ENCODE measurements at places on chromosomes 13 and 19. TPM values are rescaled to one million over a fixed set of nuclear protein-coding genes. Genes with fewer than 3 reads are reported as not detected.
A peak's percentile ranks its signal among the peaks of the same experiment; 100 is the strongest.

The FAM124A gene
- 0.15 TPM for polyA plus RNA-seq

The TPTE2 gene
- polyA plus RNA-seq = not detected

The MIR17HG gene
- polyA plus RNA-seq = 0.59 TPM

The LHFPL6 gene
- 26.2 TPM for polyA plus RNA-seq

The ZSCAN4 gene
- 0.12 TPM for polyA plus RNA-seq

The LRRC8E gene
- polyA plus RNA-seq = 6.5 TPM

The TTC9B gene
- not detected for polyA plus RNA-seq

The ZIC2 gene
- 0.25 TPM for polyA plus RNA-seq

The DAND5 gene
- 0.07 TPM for polyA plus RNA-seq

The PEAK3 gene
- not detected for polyA plus RNA-seq

The EHD2 gene
- 43.8 TPM for polyA plus RNA-seq

The NOSIP gene
- polyA plus RNA-seq = 59.7 TPM

The C19orf38 gene
- polyA plus RNA-seq = 0.07 TPM

The CACNG8 gene
- polyA plus RNA-seq = not detected

The SYNGR4 gene
- polyA plus RNA-seq = not detected

The PSG1 gene
- 0.10 TPM for polyA plus RNA-seq

GRCh38 chr19:43457809-43458208 is 7.6 kb downstream of the LYPD3 start:
- no peak for DNase-seq

DNA sequence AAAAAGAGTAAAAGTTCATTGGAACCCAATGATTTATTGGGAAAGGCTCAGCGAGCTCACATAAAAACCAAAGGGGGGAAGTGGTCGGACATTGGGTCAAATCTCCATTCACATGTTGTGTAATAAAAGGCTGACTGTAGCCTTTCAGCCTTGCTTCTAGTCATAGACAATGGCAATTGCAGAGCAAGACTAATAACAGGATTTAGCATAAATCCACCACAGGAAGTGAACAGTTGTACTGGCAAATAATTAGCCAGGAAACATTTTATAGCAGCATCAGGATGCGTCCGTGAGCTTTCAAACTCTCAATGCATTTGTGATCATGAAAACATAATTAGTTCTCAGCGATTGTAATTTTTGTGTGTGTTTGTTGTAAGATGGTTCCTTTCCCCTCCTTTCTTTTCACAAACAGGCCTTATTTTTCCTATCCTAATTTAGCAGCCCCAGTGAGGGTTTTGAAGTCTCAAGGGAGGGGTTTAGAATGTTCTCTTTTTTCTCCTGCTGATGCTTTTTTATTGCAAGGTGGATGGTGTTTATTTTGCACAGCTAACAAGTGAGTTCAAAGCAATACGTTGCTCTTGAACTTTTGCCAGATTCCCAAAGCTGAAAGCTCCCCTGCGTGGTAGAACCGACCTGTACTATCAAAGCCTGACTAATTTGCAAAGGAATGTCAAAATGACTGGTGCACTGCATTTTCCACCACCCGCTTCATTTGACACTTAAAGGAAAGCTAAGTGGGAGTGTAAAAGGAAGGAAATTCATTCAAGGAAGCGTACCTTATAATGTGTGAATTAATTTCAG is 105.6 kb downstream of the SPRY2 start:
- DNase-seq = peak; percentile 20

DNA sequence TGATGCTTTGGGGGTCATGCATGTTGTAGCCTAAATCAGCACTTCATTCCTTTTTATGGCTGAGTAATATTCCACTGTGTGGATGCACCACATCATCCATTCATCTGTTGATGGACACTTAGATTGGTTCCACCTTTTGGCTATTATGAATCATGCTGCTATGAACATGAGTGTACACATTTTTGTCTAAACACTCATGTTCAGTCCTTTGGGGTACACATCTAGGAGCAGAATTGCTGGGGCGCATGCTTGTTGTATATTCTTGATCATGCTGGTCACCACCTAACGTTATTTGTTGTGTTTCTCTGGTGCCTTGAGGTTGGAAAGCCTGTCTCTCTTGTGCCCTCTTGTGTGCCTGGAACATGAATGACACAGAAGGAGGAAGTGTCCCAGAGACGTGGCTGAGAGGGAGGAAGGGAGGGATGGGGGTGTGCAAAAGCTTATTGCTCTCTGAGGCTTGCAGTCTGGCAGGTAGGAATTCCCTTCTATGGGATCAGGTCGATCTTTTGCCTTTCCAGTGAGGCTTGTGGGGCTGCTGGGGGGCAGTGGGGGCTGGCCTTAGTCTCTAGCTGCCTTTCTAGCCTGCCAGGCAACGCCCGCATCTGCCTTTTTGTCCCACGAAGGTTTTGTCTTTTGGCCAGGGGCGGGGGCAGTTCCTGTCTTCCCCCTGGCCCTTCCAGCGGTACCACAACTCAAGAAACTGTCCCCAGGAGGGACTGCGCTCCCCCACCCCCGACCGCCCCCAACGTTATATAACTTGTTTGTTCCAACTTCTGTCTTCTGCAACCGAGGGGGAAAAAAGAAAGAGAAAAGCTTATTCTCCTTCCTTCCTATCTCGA is 7.6 kb downstream of the KLHL26 start:
- DNase-seq = peak; percentile 18

DNA sequence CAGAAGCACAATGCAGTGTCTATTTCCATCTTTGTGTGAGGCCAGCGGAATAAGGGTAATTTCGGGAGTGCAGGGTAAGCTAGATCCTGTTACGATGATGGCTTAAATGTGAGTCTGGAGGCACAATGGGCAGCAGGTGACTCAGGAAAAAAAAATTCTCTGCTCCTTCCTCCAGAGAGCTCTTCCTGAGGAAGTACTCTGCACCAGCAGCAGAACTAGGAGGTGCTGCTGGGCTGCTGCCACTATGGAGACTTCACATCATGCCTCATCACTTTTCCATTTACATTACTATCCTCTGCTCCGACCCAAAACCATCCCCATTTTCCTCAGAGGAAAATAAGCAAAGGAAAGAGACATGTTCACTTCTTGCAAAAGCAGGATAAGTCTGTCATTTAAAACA is 282.0 kb downstream of the DNAJC15 start:
- no peak for DNase-seq

DNA sequence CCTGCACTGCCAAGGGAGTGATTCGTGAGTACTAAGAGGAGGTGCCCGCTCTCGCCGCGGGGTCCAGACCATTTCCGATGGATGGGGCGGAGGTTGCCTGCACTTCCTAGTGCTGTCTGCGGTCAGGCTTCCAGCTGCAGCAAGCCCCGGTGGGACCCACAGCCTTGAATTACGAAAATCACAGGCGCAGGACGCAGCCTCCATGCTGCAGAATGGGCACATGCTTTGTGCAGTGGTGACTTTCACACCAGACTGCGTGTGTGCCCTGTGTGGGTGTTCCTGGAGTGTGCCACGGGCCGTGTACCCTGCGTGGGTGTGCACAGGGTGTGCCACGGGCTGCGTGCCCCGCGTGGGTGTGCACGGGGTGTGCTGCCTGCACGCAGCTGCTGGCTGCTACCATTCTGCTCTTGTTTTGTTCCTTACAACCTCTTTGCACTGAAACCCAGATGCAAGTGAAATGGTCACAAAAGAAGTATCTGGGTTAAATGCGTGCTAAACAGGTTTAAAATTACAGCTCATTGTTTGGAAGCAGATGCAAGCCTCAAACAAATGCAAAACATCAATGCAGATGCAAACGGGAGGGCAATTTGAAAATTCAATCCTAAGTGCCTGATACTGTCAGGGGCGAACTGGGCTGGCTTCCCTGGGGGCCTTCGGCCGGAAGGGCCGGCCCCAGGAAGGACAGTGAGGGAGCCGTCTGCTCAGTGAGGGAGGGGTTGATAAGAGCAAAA is 221.2 kb upstream of the SOX1 start:
- no peak for DNase-seq

DNA sequence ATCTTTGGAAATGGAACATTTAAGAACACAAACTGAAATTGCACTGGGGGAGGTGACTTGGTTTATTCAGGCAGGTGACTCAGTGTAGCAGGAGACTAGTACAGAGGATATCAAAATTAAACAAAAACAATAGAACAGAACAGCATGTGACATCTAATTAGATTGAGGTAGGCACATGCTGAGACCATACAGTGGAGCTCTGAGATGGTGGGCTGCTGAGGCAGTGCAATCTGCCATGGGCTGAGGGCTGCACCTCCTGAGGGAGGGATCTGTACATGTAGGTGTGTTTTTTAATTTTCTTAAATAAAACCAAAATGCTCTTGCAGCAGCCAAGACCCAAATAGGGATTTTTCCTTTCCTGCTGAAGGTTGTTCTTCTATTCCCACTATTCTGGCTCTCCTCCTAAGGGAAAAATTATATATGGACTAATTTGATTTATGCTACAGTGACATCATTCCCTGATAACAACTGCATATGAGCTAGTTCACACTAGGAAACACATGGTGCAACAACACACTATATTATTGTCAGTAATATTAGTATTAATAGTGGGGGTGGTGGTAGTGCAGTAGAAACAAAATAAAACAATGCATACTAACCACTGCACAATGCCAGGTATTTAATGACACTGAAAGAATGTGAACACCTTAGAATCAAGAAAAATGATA is 48.0 kb downstream of the LNX2 start:
- DNase-seq = no peak

DNA sequence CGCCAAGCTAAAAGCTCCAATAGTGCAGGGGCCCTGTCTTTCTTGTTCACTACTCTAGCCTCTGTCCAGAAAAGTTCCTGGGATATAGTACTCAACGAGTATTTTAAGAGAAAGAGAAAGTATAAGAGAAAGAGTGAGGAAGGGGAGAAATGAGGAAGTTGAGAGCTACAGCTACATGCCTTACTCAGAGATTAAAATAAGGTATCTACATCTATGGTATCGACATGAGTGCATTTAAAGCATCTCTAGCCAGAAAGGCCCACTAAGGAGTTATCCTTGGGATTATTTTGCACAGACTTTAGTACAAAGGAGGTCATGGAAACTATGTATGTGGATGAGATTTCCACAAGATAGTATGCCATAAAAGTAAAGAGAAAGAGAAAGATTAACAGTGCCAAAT is 28.5 kb downstream of the MYCBP2 start:
- no peak for DNase-seq

DNA sequence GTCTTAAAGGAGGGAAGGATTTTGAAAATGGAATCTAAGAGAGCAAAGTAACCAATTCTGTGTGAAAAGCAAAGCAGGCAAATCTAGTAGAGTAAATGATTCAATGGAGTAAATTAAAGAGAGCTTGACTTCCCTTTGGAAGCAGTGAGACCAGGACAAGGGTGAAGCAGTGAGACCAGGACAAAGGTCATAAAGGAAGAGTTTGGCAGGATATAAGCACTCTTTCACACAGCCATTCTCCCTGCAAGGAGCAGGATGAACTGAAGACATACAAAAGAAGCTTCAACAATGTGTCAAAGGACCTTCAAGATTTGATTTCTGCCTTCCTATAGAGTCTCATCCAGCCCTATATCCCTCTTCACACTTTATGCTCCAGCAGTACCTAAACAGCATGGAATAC is 123.8 kb downstream of the ENOX1 start:
- DNase-seq = no peak

DNA sequence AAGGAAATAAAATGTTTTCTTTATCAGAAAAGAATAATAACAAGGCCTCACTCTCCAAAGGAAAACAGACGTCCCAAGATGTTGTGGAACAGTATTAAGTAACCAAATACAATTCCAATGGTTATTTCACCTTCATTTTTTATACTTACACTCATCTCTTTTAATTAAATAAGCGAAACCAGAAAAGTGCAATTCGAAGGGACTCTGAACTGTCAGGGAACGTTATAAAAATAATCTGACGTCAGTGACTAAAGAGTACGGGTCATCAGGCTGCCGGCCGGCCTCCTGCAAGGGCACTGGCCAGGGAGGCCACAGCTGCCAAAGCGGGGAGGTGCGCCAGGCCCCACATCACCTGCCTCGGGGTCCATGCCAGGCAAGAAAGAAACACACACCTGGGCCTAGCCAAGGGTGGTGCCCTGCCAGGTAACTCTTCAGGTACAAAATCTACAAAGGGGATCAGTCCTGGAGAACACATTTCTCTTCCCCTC is 61.2 kb downstream of the CDADC1 start:
- DNase-seq = no peak

DNA sequence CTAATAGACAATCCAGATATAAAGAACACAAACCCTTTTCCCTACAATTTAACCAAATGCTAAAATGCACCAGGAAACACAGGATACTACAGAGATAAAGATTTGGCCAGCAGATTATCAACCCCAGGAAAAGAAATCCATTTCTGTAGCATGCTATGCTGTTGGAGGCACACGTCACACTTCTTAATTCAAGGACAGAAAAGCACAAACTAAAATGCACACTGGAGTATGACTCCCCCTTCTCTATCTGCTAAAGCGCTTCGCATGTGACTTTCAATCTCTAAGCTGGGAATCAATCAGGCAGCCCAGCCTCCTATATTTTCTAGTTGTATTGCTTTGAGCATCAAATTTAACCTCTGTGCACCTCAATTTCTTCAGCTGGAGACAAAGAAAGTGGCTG is 22.2 kb downstream of the ABCC4 start:
- DNase-seq = no peak

- no peak for DNase-seq
These were observed 350.7 kb downstream of the UQCRFS1 start for GRCh38 chr19:28862238-28862637.

GRCh38 chr19:38015216-38015615 is 108.2 kb downstream of the SIPA1L3 start:
- peak; percentile 78 for DNase-seq
